Astrocyte (in vitro differentiated cells and primary cell): ENCODE measurements at places on chromosomes 6 and 20. TPM values are rescaled to one million over a fixed set of nuclear protein-coding genes. Genes with fewer than 3 reads are reported as not detected.

DNA sequence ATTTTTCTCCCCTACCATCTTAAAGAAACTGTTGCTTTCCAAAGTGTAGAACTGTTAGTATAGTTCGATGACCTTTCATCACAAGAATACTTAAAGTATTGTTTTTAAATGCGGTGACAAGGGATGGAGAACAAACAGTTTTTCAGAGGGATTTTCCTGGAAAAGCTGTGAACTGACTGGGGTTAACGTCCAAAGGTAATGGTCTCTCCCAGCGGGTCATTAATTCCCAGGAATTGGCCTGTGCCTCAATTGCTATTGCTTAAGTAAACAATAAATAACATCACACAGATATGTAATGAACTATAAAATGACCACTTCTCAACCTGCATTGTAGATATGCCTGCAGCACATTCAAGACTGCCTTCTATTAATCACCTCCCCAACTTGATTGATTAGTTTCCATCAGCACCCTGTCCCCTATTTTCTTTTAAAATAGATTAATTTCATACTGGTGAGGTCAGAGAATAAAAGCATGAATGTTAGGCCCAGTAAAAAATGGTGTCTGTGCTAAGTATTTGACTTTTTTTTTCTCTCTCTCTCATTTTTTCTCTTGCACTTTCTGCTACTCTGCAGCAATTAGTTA, 268.2 kb downstream of the SAMD5 start:
- H3K27ac ChIP-seq: no peak overlapping the region
- no peaks in the 10 kb centered on the region for H3K27me3 ChIP-seq
- no peaks in the 10 kb centered on the region for H3K4me1 ChIP-seq

TMEM74B gene
- total RNA-seq: 2.1 and 2.4 TPM in 2 replicates

GRCh38 chr20:33915726-33916331, 77.9 kb upstream of the RALY start:
- no peak overlapping the region for H3K4me3 ChIP-seq
- no peaks in the 10 kb centered on the region for H3K36me3 ChIP-seq
- H3K27me3 ChIP-seq: no peaks in the 10 kb centered on the region
- no peak overlapping the region for H3K27ac ChIP-seq

DNA sequence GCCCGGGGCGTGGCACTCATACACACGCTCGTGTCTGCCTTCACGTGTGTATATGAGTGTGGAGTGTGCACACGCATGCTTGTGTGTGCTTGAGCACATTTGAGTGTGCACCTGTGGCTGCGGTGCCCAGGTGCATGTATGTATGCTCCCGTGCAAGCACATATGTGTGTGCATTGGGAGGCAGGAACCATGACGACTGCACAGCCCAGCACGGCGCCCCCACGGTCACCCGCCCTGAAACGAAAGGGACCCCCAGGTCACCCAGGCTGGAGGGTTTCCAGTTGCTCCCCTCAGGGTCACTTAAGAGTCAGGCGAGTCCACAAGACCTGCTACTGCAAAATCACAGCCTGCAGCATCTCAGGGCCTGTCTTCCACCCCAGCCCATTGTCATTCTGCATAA, 94.7 kb downstream of the YTHDF1 start:
- H3K36me3 ChIP-seq: no peaks in the 10 kb centered on the region
- no peak overlapping the region for H3K27ac ChIP-seq
- no peak for DNase-seq
- peaks cover 2% of the 10 kb centered on the region for H3K27me3 ChIP-seq
- H3K4me3 ChIP-seq: no peak overlapping the region
